IMR-90 (cell line): ENCODE measurements at places on chromosomes 11 and 22. TPM values are rescaled to one million over a fixed set of nuclear protein-coding genes. Genes with fewer than 3 reads are reported as not detected.

GRCh38 chr11:6671991-6672390 lies 11.1 kb downstream of the MRPL17 start:
- no peak for DNase-seq

Gene HPX
- polyA plus RNA-seq: 1.4 and 1.5 TPM in 2 replicates

- DNase-seq: no peak
These were observed 47.6 kb downstream of the LIF start for GRCh38 chr22:30198921-30199320.

Gene SERPINH1
- 1,857 and 1,944 TPM in 2 replicates for polyA plus RNA-seq

- no peak for DNase-seq
These were observed 66.8 kb downstream of the TCF20 start for GRCh38 chr22:42203609-42204008.

DNA sequence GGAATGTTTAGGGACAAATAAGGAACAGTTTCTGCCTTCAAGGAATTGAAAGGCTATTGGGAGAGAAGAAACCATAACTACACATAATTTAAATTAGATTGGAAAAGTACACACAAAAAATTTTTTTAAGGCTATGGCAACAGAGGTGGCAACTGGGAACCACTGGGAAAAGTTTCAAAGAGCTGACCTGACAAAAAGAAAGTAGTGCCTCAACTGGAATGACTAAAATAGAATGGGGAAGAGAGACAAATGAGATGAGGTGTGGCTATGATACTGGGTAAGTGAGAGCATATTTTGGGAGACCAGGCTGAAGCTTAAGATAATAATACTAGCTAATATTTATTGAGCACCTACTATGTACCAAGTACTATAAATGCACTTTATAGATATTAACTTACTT lies 2.9 kb upstream of the AKIP1 start:
- no peak for DNase-seq
